ENCODE measurements at places on chromosomes 2 and 18.

DNA sequence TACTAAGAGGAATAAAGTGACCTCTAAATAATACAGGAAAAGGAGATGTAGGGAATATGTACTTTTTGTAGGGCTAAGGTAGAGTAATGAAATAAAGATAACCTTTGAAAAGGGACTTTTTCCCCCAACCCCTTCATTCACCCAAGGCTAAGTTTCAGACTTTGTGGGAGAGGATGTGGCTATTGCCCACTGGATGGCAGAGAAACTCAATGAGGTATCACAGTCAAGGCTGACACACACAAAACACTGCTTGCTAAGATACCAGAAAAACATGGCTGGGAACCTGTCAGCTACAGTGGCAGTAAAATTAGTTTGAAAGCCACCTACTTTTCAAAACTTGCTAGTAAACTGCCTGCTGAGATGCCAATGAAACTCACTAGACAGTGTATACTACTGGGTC is 158.8 kb upstream of the WDSUB1 start:
- no peak for DNase-seq

DNA sequence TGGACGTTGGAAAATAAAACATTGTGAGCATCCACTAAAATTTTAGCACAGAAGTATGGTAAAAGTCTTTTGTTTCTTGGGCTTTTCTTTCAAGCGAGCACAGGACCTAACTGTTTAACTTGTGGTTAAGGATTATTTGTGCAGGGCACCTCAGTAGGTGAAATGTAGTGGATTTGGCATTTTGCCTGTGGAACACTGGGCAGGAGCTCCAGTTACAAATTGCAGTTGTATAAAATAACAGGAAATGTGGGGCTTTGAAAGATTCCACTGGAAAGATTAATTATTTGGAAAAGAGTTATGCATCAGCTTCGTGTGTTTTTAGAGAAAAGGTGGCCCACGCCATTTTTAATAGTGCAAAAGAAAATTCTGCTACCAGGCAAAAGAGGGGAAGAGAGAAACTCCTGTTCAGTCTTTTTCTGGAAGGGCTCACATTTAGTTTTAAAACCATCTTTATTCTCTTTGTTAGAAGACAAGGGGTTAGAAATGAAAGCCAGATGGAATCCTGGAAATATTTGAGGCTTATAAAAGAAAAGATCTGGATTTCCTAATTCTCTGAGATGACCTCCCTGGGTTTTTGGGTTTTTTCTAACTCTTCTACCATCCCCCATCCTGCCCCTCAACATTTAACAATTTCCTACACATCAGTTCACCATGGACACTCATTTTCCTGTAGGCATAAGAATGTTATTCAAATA is 144.3 kb upstream of the SERTAD2 start:
- DNase-seq, result no peak

- DNase-seq, result no peak
These were observed 537.1 kb downstream of the EPHA4 start for GRCh38 chr2:221034973-221035372.

GRCh38 chr2:240427729-240428128 is 7.7 kb upstream of the GPC1 start:
- DNase-seq, result peak; percentile 5

DNA sequence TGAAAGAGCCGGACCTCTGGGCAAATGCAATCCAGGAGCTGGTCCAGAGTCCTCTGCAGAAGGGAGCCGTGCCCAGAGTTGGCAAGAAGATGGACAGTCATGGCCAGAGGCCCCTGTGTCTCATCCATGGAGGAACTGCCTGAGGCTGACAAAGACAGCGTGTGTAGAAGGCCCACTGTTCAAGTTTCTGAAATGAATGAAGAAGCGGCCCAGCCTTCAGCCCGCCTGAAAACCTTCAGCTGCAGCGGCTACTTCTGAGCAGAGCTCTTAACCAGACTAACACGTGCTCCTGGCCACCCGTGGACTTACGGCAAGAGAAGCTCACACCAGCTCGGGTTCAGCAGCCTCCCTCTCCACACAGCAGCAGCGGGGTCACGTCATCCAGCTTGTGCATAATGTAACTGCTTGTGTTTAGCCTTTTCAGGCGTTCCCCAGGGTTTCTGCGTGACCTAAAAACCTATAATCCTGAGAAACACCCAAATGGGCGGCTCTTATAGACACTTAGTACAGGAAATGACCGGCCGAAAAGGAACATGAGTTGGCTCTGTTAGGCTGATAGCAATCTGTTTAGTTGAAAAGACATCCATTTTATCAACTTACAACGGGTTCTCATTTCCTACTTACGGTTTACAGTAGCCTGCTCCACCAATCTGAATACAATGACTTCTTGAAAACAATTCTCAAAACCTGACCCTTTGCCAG is at the start of gene FAM124B:
Gene FAM124B, minus strand, starts transcription at position 467 of the 702 bp plus-strand sequence. Its CDS starts 339 bp downstream, at position 128.
- no peak for DNase-seq

DNA sequence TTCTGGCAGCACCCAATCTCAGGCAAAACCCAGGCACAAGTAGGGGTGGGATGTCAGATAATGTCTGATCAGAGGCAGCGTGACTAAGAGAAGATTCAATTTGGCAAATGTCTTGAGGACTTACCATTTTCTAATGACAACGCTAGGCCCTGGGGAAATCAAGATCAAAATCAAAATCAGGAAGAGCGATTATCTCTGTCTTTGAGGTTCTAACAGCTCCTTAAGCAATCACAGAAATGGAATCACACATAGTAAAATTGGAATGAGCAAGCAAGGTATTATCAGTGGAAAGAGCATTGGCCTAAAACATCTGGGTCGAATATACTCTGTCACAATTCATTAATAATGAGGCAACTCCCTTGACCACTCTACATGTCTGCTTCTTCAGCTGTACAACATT is 8.6 kb upstream of the SERPINB2 start:
- no peak for DNase-seq

DNA sequence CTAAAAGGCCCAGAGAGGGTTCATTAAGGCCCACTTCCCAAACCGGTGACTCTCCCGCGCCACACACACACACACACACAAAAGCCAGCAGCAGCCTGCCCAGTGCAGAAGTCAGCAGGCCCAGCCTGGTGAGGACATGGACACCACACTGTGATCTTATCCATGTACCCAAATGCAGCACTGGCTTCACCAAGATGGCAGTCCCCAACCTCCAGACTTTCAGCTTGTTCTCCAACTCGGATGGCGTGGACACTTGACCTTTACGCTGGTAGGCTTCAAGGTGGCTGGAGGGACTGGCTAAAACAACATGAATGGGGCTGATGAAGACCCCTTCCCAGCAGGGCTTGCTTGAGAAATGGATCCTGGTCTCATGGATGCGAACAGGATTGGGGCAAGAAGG is 50.4 kb downstream of the TNS1 start:
- DNase-seq, result no peak

DNA sequence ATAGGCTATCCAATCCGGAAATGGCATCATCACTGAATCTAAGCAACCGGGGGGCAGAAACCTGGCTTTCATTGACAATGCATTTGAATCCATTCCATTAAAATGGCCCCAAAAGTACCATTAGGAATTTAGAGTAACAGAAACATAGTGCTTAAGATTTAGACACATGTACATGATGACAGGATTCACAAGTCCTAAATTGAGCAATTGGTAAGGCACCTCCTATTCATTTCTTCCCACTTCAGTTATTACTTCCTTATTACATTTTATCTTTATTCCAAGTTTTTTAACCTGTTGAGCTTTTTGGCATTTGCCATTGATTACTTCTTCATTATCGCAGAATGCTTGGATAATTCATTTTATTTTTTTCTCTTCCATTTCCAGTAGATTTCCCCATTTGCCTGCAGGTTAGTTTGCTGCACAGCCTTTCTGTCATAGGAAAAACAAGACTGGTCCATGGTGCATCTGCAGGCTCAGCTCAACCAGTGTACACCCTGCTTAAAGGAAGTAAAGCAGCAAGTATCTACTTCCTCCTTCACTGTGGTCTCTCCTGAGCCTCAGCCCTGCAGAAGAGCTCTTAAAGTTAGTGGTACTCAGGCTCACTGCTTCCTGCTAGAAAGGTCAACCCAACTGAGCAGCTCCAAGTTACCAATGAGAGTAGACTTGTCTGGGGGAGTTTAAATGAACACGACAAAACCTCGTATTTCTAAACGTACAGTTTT is 89.2 kb downstream of the DOCK10 start:
- DNase-seq, result no peak

- no peak for DNase-seq
These were observed 110.3 kb downstream of the SP3 start for GRCh38 chr2:173854840-173855239.

GRCh38 chr2:216777637-216778273 is 82.1 kb downstream of the TNP1 start:
- DNase-seq, result no peak

GRCh38 chr2:240439698-240440151 is 4.3 kb downstream of the GPC1 start:
- no peak for DNase-seq

- no peak for DNase-seq
These were observed 298.7 kb downstream of the CDCA7 start for GRCh38 chr2:173653432-173653805.

DNA sequence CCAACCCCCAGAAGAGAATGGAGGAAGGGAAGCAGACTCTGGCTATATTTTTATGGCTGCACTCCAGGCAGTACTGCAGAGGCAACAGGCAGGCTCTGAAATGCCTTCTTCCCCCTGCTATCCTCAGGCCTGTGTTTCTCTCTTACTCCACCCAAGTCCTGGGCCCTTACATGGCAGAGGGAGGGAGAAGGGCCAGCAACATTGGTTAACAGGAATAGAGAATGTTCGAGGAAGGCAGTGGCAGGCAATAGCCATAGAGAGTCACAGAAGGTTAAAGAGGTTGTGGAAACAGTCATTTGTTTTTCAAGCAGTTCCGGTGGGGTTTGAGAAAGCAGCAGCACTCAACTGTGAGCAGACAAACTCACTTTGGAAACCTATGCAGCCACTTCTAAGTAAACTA is 15.1 kb upstream of the DARS1 start:
- DNase-seq, result no peak

GRCh38 chr18:79750980-79751571 is 46.7 kb upstream of the KCNG2 start:
- DNase-seq, result no peak

- peak; percentile 24 for DNase-seq
These were observed 24.6 kb downstream of the DYTN start for GRCh38 chr2:206693399-206694137.

GRCh38 chr2:46276642-46277041 is 20.6 kb upstream of the EPAS1 start:
- no peak for DNase-seq

GRCh38 chr2:235493775-235494715 is at the start of gene AGAP1:
Gene AGAP1 (plus strand): TSS chr2:235494043.
- peak; percentile 83 for DNase-seq

DNA sequence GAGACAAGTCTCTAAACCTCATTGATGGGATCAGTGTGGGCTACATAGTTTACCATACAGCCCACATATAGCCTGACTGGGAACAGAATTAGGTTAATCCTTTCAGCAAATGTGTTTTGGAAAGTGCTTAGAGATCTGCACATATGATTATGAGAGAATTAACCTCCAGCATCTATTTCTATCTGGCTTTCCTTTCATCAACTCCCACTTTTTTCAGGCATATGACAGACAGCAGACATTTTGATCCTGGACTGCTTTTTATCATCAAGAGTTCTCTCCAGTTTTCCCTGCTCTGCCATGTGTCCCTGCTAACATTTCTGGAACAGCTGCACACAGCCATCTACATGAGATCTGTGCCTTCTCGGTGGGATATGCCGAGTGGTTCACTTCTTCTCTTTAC is 139.5 kb upstream of the LRP1B start:
- no peak for DNase-seq

GRCh38 chr2:46388881-46389280 is 90.5 kb upstream of the TMEM247 start:
- no peak for DNase-seq

- no peak for DNase-seq
These were observed 88.0 kb downstream of the CDC42EP3 start for GRCh38 chr2:37583402-37583801.

GRCh38 chr2:183543731-183544130 is 419.5 kb downstream of the NUP35 start:
- no peak for DNase-seq

DNA sequence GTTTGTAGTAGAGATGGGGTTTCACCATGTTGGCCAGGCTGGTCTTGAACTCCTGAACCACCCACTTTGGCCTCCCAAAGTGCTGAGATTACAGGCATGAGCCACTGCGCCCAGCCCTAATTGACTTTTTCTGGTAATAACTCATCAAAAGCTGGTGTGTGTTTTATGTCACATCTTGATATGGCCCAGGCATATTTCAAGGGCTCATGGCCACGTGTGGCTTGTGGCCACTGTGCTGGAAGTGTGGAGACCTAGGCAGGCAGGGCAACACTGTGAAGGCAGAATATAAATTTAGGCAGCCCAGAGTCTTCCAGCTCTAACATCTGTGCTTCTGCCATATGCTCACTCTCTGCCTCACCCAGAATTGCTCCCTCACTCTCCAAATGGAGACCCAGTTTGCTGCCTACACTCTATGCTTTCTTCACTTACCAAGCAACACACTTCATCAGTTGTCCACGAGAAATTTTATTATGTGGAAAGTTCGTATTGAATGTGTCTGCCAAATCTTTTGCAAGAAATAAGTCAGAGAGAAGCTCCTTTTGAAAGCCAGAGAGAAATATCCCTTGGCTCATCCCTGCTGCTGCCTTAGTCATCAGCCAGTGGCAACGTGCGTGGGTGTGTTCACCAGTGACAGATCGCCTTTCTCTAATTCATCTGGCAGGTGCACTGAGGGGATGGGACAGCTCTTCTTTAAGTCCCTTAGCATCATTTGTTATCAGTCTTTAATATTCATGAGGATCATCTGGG is 129.4 kb upstream of the CXCR4 start:
- no peak for DNase-seq

- no peak for DNase-seq
These were observed 25.9 kb upstream of the IMPA2 start for GRCh38 chr18:11955239-11956029.

GRCh38 chr2:202178346-202178958 is 59.9 kb downstream of the SUMO1 start:
- DNase-seq, result peak; percentile 41

DNA sequence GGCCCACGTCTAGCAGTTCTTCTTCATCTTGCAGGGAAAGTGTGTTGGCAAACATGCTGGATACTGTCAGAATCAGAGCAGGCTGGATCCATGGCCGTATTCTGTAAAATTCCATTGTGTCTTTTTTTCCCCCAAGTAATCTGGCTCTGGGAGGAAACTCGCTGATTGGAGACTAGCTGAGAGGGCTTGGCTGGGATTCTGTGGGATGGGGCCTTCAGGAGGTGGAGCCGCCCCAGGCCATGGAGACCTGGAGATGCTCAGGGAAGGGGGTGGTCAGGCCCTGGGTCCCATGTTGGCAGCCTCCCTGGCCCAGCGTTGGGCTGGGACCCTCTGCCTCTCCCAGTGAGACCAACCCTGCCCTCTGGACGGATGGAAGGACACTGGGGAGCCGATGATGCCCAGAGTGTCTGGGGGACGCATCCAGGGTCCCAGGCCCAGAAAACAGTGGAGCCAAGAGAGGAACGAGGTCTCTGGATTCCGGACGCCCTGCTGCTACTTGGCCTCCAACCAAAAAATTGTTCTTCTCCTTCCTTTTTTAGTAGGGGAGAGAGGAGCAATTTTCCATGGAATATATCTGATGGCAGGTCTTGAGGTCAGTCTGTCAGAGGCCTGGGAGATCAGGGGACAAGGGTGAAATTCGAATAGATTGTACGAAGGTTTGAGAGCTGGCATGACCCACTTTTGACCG is 114.5 kb downstream of the AGAP1 start:
- DNase-seq, result no peak

Measured in progenitor cell of endocrine pancreas (in vitro differentiated cells).